ENCODE measurements at places on chromosomes 6 and 20.
A peak's percentile ranks its signal among the peaks of the same experiment; 100 is the strongest.

GRCh38 chr6:82441047-82441855 lies 77.6 kb downstream of the TPBG start:
- DNase-seq: no peak

GRCh38 chr6:29927841-29928388 lies 14.4 kb upstream of the HLA-A start:
- DNase-seq: no peak

- DNase-seq: no peak
Measured at GRCh38 chr6:135434095-135434494, 63.4 kb downstream of the AHI1 start.

DNA sequence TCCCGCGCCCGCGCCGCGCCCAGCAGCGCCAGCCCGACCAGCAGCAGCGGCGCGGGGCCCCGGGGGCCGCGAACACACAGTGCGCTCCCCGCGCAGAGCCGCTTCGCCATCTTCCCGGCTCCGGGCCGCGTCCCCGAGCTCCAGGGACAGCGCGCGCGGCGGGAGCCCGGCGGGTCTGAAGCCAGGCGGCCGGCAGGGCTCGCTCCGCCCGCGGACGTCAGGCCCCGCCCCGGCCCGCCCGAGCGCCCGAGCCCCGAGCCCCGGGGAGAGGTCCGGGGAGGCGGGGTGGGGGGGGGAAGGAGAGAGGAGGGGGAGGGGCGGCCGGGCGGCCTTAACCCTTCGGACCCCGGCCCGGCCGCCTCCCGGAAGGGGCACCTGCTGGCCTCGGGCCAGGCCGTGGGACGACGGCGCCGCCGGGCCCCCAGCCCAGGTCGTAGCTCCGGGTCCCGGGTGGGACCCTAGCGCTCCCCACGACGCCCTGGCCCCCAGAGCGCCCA lies at the start of gene LAMA5:
TSS of gene LAMA5 (minus strand) at position 177 of the 497 bp plus-strand sequence. CDS start at position 110, 67 bp downstream.
- no peak for DNase-seq

DNA sequence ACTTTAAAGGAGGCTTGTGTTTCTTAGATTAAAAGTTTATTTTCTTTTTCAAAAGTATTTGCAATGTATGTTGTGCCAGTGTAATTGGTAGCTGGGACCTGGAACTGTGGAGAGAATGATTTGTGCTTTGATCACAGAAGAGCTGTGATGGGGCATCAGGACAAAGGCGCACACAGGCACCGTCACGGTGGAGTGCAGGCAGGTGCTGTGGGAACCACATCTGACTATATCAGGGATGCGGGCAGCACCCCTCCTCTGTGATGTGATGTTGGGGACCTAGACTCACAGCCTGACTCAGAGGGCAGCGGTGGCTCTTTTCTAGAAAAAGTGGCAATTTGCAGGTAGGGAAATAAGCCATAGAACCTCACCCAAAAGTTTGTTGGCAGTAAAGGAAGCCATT lies 34.5 kb downstream of the SYTL3 start:
- DNase-seq: no peak

DNA sequence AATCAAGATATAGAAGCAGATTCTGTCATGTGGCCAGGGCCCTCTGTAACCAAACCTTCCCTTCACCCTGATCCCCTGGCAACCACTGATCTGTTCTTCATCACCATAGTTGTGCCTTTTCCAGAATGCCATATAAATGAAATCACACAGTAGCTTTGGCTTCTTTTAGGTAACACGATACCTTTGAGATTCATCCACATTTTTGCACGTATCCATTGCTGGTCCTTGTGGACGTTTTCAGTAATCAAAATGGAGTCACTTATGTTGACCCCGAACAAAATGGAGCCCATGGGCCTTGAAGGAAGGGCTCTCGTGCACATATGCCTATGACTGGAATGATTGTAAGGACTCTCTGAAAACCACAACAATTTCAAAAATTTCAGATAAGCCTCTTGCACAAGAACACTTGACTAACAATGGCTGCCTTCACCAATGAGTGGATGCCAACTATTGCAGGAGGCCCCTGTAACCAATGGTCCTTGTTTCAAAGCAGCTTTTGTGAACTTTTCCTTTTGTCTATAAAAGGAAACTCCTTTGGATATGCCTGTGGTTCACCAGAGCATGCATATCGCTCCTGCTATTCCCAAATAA lies 84.3 kb upstream of the RALY start:
- peak; percentile 21 for DNase-seq

GRCh38 chr20:11783102-11783850 lies 134.4 kb upstream of the BTBD3 start:
- no peak for DNase-seq

- no peak for DNase-seq
Measured at GRCh38 chr6:2229039-2229438, 16.4 kb downstream of the GMDS start.

- DNase-seq: peak; percentile 46
Measured at GRCh38 chr6:159716247-159717096, 10.8 kb upstream of the WTAP start.
